Activated CD4-positive, CD25-positive, alpha-beta regulatory T cell (primary cell): ENCODE measurements at places on chromosomes 6 and 20.

- no peak for DNase-seq
Measured at GRCh38 chr6:25476126-25476525, 175.9 kb upstream of the SCGN start.

DNA sequence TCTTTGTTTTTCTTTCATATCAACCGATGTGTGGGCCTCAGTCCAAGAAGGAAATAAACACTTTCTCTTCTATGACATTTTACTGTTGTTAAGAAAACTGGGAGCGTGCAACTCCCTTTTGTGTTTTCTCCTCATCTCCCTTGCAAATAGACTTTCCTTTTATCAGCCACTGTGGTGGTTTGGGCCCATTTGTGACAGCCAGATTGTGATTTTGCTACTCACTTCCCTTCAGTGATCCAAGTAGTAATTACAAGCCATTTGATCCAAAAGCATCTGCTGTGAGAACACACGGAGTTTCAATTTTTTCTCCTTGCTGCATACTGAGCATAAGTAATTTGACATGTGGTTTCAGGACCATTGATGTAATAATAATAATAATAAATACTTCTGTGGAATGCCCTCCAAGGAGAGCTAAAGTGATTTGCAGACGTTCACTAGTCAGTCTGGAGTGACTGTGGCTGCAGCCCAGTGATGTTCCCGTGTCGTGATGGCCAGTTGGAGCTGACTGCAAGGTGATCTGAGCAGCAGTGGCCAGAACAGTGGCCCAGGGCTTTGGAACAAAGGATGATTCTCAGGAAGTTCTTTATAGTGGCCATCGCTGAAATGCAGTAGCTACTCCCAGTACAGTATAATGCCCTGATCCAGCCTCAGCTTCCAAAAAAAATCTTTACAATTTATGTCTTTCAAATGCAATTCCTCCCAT is 91.9 kb upstream of the CLDN20 start:
- DNase-seq: no peak

- DNase-seq: no peak
Measured at GRCh38 chr6:42629845-42630244, 66.0 kb downstream of the UBR2 start.

- no peak for DNase-seq
Measured at GRCh38 chr6:89834884-89835792, 5.5 kb downstream of the CASP8AP2 start.

DNA sequence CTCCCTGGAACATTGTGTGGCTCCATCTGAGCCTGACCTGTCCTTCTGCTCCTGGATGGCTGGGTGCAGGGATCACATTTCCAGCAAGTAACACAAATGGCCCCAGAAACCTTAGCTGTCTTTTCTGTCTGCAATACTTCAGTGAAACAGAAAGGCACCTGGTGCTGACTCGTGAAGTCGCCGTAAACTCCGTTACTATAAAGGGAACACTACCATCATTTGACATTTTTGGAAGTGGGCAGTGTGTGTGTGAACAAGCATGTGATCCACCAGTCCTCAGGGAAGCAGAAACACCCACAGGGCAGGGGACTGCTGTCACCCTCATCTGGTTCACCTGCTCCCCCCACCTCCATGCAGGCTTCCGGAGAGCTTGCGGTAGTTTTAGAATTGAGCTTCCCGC is 23.9 kb downstream of the SERPINB6 start:
- no peak for DNase-seq

- DNase-seq: no peak
Measured at GRCh38 chr6:80689716-80690395, 583.4 kb downstream of the BCKDHB start.

DNA sequence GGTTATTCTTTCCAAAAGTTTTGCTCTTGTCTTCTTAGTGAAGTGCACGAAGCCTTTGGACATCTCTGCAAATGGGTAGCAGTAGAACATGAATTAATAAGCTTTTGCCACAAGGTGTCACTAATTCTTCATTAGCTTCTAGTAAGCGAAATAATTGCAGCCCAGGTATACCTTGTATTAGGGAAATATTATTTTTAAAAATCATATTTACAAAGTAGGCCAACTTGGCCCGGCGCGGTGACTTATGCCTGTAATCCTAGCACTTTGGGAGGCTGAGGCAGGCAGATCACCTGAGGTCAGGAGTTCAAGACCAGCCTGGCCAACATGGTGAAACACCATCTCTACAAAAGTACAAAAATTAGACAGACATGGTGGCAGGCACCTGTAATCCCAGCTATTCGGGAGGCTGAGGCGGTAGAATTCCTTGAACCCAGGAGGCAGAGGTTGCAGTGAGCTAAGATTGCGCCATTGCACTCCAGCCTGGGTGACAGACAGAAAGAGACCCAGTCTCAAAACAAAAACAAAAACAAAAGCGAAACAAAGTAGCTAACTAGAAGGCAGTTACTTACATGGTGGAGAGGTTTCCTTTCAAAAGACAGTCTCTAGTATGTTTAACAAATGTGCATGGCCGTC is 8.8 kb upstream of the RSPH3 start:
- DNase-seq: no peak

GRCh38 chr6:105178110-105178509 is 1.7 kb downstream of the POPDC3 start:
- DNase-seq: no peak

GRCh38 chr6:7041511-7042026 is 66.2 kb upstream of the RREB1 start:
- DNase-seq: no peak

DNA sequence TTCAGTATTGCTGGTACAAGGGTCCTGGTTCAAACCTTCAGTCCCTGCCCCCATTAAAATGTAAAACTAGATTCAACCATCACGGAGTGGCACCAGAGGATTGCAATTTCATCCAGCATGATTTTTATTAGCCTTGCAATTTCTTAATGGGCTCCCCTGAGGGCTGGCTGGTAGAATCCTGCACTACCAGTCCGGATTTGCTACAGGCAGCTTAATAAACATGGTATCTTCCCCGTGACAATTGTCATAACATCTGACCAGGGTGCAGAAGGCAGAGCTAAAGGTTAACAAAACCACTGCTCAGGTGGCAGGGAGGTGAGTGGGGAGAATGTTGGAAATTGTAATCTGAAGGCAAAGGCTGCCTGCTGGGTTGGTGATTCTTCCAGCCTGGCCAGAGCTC is 94.5 kb downstream of the PKHD1 start:
- DNase-seq: no peak

DNA sequence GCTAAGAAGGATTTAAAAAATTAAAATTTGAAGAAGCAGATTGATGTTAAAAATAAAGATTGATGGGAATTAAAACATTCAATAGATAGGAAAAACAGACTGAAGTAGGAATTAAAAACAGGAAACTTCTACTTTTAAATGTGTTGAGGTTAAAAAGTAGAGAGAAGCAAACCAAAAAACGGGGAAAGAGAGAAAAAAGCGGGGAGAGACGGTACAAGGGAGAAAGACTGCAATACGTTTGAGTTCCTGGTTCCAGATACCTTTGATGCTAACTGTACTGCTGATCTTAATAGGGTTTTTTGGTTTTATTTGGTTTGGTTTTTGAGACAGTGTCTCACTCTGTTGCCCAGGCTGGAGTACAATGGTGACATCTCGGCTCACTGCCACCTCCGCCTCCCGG is 27.0 kb downstream of the LOC128125822 start:
- no peak for DNase-seq

- no peak for DNase-seq
Measured at GRCh38 chr20:15071085-15071808, 733.8 kb upstream of the FLRT3 start.

DNA sequence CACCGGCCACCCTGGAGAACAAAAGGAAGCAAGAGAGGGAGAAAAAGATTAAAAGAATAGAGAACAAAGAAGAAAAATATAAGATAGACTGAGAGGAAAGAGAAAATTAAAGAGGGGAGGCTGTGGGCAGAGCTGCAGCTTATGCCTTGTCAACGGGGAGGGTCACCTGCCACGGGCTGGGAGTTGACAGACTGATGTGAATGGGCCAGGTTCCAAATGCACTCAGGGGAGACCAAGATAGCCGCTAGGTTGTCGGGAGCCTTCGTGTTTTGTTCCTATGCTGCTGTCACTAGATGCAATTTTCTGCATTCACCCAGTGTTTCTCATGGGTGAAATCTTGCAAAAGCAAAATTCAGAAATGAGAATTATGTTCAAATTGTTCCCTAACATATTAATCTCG is 119.6 kb upstream of the MTHFD1L start:
- no peak for DNase-seq

GRCh38 chr6:22010102-22010501 is 286.7 kb downstream of the PRL start:
- DNase-seq: no peak
